Fibroblast of the aortic adventitia (primary cell): ENCODE measurements at places on chromosomes 12 and 14. TPM values are rescaled to one million over a fixed set of nuclear protein-coding genes. Genes with fewer than 3 reads are reported as not detected.

Gene SLC22A17
- total RNA-seq: 9.6 and 13.4 TPM in 2 replicates

- DNase-seq: no peak
These were observed 15.5 kb downstream of the RXYLT1 start for GRCh38 chr12:63795032-63795687.

Gene TAS2R20
- total RNA-seq: 1.9 and 5.0 TPM in 2 replicates

Gene LTA4H
- total RNA-seq: 68.1 and 88.2 TPM in 2 replicates

DNA sequence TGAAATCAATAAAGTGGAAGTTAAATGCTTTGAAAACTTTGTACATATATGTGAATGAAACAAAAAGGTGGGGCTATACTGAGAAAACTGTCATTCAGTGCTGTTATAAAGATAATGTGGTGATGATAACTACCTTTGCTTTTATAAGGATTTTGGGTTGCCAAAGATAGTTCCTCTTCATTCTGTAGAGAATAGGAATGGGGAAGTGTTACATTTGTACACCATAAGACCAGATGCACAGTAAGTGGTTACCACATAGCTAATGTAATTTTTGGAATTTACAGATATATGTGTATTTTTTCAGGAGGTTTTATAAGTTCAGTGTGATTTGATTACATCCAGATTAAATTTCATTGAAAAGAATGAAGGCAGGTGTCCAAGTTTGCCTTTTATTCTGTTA, 18.1 kb downstream of the RAB21 start:
- DNase-seq: no peak

- no peak for DNase-seq
These were observed 41.3 kb downstream of the EVL start for GRCh38 chr14:100106250-100107112.
